ENCODE measurements at places on chromosomes 13 and 19. TPM values are rescaled to one million over a fixed set of nuclear protein-coding genes. Genes with fewer than 3 reads are reported as not detected.

- DNase-seq, result no peak
Measured at GRCh38 chr19:45705115-45705514, 12.6 kb downstream of the QPCTL start.

Gene CATSPERD
- total RNA-seq, result not detected

Gene ERICH6B
- not detected for total RNA-seq

DNA sequence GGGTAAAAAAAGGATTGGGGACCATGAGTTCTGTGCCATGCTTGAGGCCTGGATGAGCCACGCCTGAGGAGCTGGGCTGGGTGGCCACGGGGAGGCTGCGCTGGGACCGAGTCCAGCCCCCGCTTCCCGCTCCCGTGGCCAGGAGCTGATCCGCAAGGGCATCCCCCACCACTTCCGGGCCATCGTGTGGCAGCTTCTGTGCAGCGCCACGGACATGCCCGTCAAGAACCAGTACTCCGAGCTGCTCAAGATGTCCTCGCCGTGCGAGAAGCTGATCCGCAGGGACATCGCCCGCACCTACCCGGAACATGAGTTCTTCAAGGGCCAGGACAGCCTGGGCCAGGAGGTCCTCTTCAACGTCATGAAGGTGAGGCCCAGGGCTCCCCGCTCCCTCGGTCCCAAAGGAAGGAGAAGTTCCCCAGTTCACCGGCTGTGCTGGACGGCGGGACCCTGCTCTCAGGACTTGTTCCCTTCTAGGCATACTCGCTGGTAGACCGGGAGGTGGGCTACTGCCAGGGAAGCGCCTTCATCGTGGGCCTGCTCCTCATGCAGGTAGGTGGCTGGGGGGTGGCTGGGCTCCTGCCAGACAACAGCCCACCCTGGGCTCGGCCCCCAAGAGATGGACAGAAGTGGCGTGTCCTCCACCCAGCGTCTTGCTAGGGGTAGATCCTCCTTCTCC is 18.9 kb downstream of the EVI5L start:
- DNase-seq, result no peak

DNA sequence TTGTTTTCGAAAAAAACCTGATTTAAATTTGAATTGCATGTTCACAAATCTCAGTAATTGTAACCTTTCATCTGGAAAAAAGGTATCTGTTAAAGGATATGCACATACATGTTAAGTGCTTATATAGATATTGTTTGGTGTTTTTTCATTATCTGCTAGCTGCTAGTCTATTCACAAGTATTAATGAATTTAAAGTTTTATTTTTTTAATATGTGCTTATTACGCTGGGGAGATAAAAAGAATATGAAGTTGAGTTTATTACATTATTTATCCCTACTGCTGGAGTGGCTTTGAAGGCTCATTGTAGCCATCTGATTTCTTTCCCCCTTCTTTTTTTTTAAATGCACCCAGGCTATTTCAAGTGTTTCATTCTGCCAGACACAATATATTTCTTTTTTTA is 3.9 kb upstream of the MAB21L1 start:
- DNase-seq, result no peak

DNA sequence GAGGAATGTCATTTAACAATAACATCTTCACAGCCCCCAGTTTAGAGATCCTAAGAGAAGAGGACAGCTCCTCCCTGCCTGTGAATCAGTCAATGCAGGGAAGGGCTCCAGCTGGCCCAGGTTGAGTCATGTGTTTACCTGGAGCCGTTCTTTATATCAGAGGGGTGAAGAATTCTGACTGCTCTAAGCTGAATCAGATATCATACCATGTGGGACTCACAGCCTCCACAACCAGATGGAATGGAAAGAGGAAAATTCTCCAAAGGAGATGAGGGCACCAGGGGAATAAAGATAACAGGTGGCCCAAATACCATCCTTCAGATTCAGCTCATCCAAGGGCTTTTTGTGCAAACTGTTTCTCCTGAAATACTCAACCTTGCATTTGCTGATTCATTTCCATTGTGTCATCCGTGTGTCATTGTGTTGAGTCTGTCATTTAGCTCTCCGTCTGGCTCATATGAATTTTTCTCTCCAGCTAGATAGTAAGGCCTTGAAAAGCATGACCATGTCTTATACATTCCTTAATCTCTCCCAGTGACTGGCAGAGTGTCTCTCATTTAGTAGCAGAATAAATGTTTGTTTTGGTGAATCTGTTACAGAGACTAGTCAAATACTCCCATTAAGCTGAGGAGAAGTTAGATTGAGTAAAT is 217.9 kb downstream of the RFC3 start:
- no peak for DNase-seq

Gene APLP1
- 2.6 TPM for total RNA-seq

Gene COPE
- total RNA-seq, result 144 TPM

Gene KLHL1
- total RNA-seq, result not detected

Gene PCSK4
- total RNA-seq, result 2.2 TPM

- no peak for DNase-seq
Measured at GRCh38 chr19:44876930-44877535, 14.0 kb upstream of the TOMM40 start.

Gene HCN2
- not detected for total RNA-seq

DNA sequence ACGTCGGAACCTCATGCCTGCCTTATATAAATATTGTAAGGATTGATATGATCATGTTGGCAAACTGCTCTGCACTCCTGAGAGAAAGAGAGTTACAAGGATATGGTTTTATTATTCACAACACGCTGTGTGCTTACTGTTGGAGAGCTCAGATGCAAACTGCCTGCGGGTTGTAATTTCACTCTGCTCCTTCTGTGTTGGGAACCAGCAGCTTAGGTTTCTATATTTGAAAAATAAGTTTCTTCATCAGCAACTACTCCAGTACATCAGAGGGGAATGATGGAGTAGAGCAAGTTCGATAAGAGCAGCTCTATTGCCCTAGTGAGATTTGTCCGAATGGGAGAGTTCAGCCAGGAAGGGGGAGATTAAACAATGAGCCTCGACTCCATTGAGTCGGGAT is 106.9 kb upstream of the UBL3 start:
- no peak for DNase-seq

DNA sequence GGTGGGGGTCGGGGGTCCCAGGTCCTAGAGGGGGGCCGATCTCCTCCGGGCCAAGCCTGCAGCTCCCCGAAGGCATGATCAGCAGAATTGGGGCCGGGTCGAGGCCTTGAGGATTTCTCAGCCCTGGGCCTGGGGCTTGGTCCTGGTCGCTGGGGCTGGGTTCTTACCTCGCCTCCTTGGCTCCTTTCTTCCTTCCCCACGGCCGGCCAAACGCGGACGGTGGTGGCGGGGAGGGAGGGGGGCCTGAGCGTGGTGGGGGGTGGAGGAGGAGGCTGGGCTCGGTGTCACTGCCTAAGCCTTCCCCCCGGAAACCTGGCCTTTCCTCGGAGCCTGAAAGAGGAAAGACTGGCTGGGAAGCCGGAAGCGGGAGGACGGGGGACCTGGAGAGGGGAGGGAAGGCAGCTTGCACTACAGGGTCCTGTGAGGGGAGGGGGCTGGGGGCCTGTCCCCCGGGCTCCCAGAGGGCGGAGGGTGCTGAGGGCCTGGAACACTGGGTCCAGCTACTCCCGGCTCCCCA is at the start of gene ZNF579:
TSS of gene ZNF579 (minus strand) at position 221 of the 517 bp plus-strand sequence. CDS start 1,209 bp downstream, outside the sequence.
- DNase-seq, result peak; percentile 78

DNA sequence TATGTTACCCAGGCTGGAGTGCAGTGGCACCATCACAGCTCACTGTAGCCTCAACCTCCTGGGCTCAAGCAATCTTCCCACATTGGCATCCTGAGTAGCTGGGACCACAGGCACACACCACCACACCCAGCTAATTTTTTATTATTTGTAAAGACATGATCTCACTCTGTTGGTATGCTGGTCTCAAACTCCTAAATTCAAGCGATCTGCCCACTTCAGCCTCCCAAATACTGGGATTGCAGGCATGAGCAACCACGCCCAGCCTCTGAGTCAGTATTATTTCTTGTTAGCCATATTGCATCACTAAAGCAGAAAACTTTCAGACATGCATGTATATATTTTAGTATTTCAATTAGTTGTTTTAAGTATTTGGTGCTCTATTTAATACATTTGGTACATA is 376.4 kb downstream of the GPC6 start:
- DNase-seq, result no peak

Gene IGFL1
- not detected for total RNA-seq

- DNase-seq, result no peak
Measured at GRCh38 chr13:27383104-27383921, 41.1 kb upstream of the GTF3A start.

DNA sequence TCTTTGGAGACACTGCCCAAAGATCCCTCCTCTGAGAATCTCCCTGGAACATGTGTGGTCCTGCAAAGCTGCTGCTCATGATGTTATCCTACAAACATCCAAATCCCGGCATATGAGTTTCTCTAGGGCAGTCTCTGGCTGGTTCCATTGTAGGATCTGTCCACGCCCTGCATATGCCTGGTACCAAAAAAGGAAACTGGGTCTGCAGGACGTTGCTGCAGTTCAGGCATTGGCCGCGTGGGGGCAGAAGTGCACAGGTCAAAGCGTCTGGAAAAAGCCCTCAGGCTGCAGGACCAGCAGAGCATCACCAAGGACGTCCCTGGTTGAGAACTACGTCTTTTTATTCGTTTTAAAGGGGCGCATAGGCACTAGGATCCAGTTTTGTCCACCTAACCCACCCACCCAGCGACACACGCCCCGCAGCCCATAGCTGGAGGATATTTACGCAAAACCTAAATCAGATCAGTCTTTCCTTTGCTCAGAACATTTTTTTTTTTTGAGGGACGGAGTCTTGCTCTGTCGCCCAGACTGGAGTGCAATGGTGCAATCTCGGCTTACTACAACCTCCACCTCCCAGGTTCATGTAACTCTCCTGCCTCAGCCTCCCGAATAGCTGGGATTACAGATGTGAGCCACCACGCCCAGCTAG is 12.9 kb upstream of the ZNF564 start:
- peak; percentile 80 for DNase-seq

Gene KLK4
- not detected for total RNA-seq

DNA sequence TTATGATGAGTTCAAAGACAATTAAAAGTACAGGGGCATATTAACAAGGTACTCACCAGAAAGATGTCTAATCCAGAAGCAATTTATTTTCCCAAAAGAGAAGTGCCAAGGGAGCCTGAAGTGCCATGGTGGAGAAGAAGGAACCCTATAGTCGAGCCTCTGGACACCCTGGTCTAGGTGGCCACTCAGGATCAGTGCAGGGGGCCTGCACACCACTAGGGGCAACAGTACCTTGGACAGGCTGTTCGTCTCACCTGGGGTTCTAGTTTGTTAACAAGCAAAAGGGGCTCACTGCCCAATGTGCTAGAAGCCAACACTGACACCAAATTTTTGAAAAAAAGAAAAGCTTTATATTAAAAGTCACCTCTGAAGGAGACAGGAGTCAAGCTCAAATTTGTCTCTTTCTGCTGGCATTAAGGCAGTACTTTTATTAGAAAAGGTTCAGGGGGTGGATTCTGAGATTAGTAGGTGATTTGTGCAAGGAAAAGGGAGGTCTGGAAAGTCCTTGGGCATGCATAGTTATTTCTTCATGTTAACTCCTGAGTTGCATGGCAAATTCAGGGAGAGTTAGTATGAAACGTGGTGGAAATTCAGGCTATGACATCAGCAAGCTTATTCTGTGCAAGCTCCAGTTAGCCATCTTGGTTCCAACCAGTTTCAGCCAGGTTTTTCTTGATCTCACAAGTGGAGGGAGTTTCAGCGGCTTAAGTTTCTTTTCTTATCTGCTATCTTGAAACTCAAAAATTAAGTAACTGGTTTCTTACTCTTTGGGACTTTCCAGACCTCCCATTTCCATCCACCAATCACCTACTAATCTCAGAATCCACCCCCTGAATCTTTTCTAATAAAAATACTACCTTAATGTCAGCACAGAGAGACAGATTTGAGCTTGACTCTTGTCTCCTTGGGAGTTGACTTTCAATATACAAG is 884 bp upstream of the CBY2 start:
- no peak for DNase-seq

DNA sequence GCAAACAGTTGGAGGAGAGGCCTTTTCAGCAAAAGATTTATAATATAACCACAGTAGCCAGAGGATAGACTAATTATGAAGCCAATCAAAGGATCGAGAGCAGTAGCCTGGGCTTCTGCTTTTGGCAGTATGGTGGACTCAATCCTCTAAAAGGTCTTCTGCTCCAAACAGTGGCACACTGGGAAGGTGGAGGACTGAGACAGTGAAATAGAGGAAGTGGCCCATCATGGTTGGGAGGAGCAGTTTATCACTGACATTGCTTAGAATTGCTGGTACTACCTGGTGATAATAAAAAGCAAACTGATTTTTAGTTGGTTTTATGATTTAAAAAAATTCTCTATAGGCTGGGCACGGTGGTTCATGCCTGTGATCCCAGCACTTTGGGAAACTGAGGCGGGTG is 20.9 kb upstream of the PLAUR start:
- no peak for DNase-seq

Gene NPHS1
- not detected for total RNA-seq

DNA sequence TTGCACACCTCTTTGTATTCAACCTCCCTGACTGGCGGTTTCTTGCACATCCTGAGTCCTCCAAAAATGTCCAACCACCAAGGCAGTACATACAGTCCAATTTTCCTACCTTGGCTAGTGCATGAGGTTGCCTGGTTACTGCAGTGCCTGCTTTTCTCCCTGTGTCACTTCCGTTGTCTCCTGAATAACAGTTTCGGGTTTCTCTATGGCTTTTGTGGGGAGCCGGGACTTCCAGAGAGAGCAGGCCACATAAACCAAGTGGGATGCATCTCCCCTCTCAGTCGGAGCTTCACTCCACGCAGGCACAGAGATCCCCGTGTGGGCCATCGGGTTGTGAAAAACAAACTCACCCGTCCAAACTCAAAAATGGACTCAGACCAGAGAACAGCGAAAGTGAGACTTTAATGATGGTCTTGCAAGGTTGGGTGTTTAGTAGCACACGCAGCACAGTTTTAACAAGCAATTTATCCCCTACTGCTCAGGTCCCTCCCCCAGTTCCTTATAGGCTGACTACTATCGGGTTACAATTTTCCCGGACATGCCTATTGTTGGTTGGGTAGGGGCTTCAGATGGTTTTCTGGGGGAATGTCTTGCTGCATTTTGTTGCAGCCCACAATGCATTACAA is 173.1 kb downstream of the POU4F1 start:
- DNase-seq, result no peak

GRCh38 chr13:53159431-53159830 is 130.8 kb downstream of the OLFM4 start:
- DNase-seq, result no peak

- no peak for DNase-seq
Measured at GRCh38 chr13:92297971-92298942, 899.8 kb downstream of the GPC5 start.

GRCh38 chr13:32610538-32610937 is 24.3 kb downstream of the PDS5B start:
- DNase-seq, result no peak
